Osteocyte (in vitro differentiated cells): ENCODE measurements at places on chromosomes 5 and 9.

- no peak for DNase-seq
Observed at GRCh38 chr5:79140553-79140952, 28.9 kb downstream of the BHMT start.

DNA sequence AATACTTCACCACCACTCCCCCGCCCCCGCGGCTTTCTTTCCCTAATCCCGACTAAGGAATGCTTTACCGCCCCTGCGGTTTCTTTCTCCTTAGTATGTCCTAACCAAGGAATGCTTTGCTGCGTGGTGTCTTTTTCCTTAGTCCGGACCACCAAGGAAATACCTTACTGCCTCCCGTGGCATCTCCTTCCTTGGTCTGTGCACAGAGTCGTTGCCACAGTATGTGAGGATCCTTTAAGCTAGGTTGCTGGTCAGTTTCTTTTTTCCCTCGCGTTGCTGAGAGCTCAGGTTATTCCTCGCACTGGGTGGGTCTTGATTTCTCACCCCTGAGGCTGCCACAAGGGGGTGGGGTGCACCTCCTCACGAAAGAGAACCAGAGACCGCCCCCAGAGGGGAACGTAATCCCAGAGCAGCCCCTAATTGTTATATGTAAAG lies 309.4 kb downstream of the NR3C1 start:
- DNase-seq, result no peak

DNA sequence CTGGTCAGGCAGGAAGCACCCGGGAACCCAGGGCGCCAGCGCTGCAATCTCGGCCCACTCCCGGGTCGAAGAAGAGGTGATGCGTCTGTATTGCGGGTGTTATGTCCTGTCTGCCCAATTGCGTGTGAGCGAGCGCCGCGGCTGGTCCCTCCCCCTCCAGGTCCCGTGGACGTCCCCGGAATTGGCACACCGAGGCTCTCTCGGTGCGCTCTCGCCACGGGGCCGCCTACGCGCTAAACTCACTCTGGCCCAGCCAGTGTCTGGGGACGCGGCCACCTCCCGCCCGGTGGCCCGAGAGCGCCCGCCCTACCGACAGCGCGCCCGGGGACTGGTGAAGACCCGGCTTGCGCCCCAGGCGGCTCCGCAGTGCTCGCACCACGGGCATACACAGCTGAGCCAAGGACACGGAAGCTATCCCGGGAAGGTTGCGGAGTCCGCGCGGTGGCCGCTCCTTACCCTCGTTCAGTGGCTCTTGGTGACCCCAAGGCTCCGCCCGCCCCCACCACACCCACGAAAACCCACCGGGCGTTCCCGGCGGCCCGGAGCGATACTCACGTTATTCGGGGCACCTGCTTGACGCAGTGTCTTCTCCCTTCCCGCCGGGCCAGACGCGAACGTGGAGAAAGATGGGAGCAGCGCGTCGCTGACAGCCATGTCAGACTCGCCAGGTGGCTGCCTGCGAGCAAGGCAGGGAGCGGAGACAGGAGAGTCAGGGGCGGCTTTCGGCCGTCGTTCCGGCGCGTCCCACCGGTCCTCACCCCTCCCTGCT lies 1.0 kb downstream of the KLF4 start:
- peak; percentile 89 for DNase-seq

- DNase-seq, result no peak
Observed at GRCh38 chr5:135642488-135642870, 63.7 kb upstream of the CXCL14 start.

DNA sequence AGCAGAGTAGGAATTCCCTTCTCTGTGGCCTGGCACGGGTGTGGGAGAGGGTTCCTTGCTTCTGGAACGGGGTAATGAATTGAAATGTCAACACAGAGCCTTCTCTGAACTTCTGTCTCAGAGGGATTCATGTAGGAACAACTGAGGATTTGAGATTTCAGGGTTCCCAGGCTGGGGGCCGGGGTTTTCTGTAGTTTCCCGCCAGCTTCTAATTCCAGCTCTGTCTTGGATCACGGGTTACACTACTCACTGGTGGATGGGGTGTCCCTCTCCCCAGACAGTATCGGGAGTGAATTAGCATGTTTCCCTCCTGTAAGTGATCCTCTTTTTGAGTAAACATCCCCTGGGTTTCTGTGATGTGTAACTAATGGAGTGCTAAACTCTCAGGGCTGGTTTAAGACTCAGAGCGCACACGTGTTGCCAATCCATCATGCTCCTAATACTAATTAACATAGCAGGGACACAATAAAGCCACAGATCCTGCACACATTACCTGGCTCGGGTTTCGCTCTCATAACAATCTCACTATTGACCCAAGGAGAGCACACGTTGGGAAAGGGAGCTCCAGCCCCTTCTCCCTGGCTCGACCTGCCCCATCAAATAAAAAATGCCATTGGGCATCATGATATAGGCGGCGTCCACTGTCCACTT lies 18.1 kb upstream of the DMRT2 start:
- no peak for DNase-seq

DNA sequence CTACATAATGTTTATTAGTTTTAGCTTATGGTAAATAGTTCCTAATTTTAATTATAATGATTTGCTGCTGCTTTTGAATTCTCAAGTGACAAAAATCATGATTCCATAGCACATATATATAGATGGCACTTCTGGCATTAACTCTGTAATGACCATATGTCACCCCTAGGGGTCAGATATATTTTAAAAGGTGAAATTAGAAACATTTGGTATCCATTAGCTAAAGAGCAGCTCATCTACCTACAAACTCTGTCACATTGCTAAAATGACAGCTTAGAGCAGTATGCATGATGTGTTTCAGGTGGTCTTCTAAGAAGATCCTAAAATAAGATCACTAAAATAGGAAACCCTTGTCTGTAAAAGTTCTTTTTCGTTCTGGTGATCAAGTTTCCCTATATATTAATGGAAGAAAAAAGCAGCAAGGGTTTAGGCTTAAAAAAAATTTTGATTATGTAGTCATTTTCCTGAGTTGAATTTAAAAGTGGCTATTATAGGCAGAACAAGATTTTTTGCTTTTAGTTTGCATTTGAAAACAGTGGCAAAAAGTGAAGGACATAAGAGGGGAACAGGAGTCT lies 157.7 kb upstream of the POU5F2 start:
- DNase-seq, result no peak

- DNase-seq, result no peak
Observed at GRCh38 chr5:14757850-14758249, 93.3 kb downstream of the OTULIN start.

- DNase-seq, result no peak
Observed at GRCh38 chr9:109063760-109064159, 50.5 kb upstream of the CTNNAL1 start.

DNA sequence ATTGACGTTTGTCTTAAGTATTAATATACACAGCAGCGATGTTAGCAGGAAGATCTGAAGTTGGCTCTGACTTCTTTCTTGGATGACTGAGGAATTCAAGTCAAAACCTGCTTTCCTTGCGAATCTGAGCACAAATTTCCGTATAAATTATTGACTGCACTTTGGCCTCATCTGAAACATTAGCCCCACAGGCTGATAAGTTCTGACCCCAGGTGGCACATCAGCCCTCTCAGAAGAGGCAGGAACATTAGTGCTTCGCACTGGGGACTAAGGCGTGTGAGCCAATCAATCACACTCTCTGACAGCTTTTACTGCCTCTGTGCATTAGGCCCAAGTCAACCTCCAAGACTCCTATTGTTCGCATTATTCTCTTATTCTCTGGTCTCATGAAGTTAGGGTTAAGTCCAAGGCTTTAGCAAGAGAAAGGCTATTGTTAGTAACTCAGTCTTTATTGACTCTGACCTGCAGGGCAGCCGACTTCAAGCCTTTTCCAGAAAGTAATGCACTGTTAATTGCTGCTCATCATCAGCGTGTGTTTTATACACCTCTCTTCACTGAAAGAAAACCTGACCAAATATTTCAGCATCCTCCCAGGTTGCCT lies 84.2 kb downstream of the ZNF608 start:
- DNase-seq, result no peak

DNA sequence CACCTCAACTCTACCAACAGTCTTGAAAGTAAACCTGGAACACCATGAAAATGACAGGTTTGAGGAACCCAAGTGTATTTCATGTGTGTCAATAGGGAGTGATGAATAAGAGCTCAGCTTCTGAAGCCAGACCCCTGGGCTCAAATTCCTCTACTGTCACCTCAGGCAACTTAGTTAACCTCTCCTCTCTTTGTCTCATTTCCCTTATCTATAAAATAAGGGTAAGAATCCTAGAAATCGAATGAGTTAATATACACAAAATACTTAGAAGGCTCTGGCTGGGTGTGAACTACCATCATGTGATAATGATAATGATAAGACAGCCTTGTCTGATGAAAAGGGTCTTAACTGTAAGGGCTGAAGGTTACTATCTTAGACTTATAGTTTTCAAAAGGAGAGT lies 66.3 kb downstream of the PIP5K1B start:
- DNase-seq, result no peak

GRCh38 chr9:127537792-127538191 lies 74.3 kb upstream of the STXBP1 start:
- no peak for DNase-seq

DNA sequence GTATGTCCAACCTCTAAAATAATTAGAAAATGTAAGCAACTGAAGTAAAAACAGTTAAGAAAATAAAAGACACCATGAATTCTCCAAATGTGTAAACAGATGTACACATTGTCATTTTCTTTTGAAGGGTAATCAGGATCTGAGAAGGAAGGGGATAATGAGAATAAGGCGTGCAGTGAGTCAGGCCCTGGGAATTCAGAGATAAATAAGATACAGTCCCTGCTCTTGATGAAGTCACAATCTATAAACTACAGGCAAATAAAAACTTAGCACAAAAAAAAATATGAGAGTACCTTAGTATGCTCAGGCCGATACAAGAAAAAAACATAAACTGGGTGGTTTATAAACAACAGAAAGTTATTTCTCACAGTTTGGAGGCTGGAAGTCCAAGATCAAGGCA lies 315.3 kb downstream of the DNAH5 start:
- no peak for DNase-seq

GRCh38 chr5:175696139-175696854 lies 38.4 kb downstream of the HRH2 start:
- no peak for DNase-seq

DNA sequence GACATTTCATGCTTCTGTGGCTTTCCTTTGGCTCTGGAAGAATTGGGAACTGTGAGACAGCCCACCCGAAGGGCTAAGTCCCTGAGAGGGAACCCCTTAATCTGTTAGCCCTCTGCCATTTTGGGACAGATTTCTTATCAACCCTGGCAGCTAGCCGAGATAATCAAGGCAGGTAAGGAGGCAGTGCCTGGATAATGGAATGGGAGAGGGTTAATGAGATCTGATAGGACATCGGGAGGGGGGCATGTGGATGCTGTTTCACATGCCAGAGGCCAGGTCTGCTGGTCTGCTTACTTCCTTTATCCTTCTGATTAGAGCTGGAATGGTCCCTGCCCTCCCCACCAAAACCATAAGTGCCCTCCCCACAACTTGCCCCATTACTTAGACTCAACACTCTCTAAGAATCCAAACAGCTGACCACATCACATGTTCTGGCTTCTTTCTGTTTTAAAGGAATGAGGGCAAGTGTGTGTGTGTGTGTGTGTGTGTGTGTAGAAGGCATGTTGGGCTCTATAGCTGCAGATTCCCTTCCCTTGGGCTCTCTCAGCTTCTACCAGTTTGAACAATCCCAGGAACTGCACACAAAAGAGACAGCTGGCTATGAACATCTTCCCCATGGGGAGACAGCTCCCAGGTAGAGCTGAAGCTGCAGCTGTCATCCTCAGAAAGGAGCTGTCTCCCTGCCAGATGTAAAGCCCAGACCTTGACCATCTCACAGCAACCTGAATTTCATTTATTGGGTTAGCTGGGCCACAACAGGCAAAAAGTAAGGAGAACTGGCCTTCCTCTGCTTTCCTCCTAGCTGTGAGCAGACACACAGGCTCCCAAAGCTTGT lies 221.3 kb downstream of the PIK3R1 start:
- DNase-seq, result no peak

DNA sequence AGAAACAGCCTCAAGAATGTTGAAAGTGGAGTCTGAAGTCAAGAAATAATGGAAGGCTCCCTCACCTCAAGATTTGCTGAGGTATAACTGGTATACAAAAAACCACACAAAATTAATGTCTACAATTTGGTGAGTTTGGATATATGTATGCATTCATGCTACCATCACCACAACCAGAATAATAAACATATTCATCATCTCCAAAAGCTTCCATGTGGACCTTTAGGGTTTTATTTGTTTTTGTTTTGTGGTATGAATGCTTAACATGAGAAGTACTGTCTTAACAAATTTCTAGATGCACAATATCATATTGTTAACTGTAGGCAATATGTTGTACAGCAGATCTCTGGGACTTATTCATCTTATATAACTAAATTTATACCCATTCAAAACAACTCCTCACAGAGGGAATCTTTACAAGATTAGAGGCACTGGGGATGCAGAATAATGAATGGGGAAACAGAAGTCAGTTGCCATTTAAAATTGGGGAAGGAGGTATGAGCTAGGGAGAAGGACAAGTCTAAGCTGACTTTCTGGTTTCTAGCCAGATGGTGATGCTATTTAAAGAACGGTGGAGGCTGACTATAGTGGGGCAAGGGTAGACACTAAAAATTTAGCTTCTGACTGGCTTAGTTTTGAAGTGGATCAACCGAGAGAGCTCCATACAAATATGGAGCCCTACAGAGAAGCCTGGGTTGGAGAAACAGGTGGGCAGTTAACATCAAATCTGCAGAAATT lies 213.9 kb downstream of the BNC2 start:
- no peak for DNase-seq
